ENCODE measurements at places on chromosomes 7 and 10.

DNA sequence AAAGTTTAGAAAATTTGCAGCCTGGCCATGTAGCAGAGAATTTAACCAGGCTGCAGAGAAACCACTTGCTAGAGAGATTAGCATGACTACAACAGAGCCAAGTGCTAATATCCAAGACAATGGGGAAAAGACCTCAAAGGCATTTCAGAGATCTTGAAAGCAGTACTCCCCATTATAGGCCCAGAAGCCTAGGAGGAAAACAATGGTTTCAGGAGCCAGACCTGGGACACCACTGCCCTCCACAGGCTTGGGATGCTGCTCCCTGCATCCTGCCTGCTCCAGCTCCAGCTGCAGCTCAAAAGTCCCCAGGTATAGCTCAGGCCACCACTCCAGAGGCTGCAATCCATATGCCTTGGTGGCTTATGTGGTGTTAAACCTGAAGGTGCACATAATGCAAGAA is 101.5 kb upstream of the TMEM72 start:
- DNase-seq, result no peak

DNA sequence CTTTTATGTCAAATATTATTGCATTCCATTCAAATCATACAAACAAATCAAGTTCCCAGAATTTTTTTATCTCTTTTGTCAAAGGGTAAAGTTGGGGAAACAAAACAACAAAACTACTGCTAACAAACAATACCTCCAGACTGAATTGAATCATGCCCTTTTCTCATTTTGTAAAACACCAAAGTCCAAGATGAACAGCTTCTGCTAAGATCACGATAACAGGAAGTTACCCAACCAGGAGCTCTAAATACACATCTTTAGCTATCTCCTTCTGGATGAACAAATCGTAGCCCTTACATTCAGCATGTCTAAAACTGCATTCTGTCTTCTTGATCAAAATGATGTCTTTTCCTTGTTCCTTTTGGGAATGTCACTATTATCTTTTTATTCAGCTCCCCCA is 97.4 kb downstream of the CTTNBP2 start:
- DNase-seq, result no peak

GRCh38 chr10:131694781-131695495 is 205.9 kb upstream of the PPP2R2D start:
- DNase-seq, result no peak

DNA sequence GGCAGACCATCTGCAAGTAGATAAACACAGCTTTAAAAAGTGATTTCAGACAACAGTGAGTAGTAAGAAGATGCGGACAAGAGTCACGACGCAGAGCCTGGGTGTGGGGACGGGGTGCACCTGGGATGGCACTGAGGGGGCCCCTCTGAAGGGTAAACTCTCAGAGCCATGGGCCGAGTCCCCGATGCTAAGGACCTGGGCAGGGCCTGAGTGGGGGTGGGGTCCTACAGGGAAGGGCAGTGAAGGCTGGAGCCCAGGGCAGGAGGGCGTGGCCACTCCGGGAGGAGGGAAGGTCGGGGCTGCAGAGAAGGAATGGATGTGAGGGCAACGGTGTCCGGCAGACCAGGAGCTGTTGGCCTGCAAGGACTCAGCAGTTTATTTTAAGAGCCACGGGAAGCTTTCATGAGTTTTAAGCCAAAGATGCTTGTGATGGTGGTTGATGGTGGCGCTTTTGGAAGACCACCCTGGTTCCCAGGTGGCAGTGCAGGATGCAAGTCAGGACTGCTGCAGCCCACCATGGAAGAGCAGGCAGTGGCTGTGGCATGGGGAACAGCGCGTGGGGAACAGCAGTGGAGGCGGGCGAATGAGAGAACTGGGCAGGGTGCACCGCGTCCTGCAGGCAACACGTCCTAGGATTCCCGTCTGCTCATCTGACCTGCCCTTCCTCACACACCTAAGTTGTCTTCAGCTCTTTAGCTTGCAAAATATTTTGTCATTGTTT is 296.8 kb downstream of the DNAJB6 start:
- no peak for DNase-seq

GRCh38 chr7:73888959-73889358 is 28.0 kb downstream of the TMEM270 start:
- no peak for DNase-seq

DNA sequence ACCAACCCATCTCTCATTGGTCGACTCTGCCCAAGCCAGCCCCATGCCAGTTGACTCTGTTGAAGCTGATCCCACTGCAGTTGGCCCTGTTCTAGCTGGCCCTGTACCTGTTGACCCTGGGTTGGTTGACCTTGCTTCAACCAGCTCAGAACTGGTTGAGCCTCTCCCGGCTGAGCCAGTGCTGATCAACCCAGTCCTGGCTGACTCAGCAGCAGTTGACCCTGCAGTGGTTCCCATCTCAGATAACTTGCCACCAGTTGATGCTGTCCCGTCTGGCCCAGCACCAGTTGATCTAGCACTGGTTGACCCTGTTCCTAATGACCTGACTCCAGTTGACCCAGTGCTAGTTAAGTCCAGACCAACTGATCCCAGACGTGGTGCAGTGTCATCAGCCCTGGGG is 7.4 kb downstream of the PPRC1 start:
- DNase-seq, result no peak

- DNase-seq, result no peak
Measured at GRCh38 chr7:93219868-93220267, 6.4 kb downstream of the HEPACAM2 start.

- DNase-seq, result no peak
Measured at GRCh38 chr7:40720416-40720815, 585.6 kb downstream of the SUGCT start.

All from activated naive CD4-positive, alpha-beta T cell treated with anti-CD3 and anti-CD28 coated beads, Interleukin-2, amount 50 U/mL, for 72 hours (primary cell).